Foreskin fibroblast (primary cell): ENCODE measurements at places on chromosomes 2 and 18.

- DNase-seq = no peak
These were observed 16.7 kb upstream of the IL1A start for GRCh38 chr2:112800881-112801583.

DNA sequence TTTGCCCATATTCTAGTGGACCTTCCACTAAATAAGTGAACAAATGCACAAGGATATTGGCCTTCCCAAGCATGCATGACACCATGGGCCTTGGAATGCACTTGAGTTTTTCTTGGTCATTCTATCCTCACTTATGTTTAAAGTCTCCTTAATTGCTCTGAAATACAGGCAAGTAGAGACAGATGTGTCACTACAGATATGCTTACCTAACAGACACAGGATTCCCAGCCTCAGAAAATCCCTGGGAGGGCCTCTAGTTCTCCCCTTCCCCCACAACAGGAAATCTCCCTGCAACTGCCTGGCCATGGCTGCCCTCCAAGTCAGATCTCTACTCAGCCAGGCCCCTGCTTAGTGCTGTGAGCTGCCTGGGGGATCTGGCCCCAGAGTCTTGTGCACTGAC is 445.2 kb downstream of the IRS1 start:
- no peak for DNase-seq

GRCh38 chr2:120235681-120236080 is 12.5 kb upstream of the TMEM185B start:
- DNase-seq = no peak

DNA sequence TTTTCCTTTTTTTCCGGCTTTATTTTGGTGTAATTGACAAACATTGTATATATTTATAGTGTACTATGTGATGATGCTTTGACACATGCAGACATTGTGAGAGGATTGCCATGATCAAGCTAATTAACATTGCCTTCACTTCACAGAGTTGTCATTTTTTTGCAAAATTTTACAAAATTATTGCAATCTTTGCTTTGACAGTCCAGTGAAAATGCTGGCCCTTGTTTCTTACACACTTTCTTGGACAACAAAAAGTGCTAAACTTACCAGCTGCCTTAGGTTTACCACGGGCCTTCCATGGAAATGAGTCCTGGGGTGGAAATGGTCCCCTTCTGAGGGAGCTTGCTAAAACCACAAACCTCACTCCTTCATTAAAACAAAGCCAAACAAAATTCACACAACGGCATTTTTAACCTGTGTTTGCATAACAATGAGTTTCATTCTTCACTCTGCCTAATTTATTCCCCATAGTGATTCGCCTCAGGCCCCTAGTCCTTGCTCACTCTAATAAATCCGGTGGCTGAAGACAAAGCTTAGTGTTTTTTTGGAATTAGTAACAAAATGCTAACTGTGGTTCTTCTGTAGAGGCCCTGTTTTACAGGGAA is 32.2 kb downstream of the LINC00305 start:
- DNase-seq = no peak

GRCh38 chr2:209633911-209634310 is 137.7 kb upstream of the UNC80 start:
- no peak for DNase-seq

DNA sequence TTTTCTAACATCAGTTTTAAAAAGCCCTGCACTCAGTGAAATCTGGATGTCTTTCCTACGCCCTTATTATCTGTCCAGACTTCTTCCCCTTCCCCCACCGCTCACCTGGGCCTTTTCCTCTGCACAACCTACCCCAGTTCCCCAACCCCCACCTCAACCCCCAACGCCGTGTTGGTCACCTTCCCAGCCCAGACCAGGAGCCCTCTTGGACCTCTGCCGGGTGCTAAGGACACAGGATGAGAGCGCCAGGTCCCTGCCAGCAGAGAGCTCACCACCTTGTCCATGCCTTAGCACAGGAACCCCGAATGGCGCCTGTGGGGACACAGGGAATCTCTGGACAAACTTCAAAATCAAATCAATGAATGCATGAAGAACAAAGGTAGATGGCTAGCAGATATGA is 966 bp upstream of the RBM43 start:
- DNase-seq = no peak

DNA sequence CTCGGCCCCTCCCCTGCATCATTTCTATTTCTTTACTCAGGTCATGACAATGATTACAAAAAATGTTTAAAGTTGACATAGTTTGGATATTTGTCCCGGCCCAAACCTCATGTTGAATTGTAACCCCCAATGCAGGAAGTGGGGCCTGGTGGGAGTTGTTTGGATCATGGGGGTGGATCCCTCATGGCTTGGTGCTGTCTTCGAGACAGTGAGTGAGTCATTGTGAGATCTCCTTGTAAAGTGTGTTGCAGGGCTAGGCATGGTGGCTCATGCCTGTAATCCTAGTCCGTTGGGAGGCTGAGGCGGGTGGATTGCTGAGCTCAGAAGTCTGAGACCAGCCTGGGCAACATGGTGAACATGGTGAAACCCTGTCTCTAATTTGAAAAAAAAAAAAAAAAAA is 9.2 kb upstream of the MAP4K4 start:
- DNase-seq = no peak

GRCh38 chr2:65576861-65577601 is 144.6 kb upstream of the SPRED2 start:
- DNase-seq = peak; percentile 82

DNA sequence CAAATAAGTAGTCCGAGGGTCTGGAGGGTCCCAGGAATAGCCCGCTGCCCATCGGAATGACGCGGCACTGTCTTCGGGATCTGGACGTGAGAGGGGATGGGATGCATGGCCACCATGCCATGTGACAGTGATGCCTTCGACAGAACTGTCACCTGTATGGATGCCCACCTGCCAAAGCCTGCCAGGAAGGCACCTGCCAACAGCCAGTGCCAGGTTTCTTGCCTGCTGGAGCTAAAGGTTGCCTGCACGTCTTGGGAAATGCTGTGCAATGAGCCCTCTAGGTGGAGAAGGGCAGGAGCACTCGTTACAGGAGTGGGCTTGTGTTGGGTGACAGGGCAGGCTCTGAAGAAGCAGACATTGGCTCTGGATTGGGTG is 20.5 kb downstream of the GPR35 start:
- DNase-seq = no peak

DNA sequence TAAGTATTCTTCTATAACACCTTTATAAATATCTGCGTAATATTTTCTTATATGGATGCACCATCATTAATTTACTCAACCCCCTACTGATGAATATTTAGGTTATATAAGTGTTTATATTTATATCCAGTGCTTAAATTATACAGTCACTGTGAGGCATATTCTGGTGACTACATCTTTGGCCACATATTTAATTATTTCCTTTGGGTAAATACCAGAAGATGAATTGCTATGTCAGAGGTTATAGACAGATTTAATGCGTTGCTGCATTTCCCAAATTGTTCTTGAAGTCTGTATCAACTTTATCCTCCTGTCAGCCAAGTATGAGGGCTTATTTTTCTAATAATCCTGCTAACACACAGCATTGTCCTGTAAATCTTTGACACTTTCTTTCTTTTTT is 18.7 kb downstream of the DYSF start:
- DNase-seq = no peak

DNA sequence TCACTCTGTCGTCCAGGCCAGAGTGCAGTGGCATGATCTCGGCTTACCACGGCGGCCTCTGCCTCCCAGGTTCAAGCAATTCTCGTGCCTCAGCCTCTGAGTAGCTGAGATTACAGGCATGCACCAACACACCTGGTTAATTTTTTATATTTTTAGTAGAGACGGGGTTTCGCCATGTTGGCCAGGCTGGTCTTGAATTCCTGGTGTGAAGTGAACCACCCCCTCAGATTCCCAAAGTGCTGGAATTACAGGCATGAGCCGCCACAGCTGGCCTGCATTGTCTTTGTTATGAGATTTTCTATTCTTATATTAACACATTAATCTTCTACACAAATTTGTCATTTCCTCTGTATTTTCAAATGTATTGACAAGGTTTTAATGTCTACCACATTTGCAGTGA is 75.2 kb downstream of the SEPTIN10 start:
- DNase-seq = no peak
